NCI-H2227 treated with DMSO at 0.1 percent for 48 hours (cell line): ENCODE measurements at places on chromosomes 7 and 10.

GRCh38 chr10:116723428-116724281, 18.7 kb downstream of the HSPA12A start:
- no peak for DNase-seq

- no peak for DNase-seq
Measured at GRCh38 chr10:112216966-112217365, 33.4 kb upstream of the GPAM start.

DNA sequence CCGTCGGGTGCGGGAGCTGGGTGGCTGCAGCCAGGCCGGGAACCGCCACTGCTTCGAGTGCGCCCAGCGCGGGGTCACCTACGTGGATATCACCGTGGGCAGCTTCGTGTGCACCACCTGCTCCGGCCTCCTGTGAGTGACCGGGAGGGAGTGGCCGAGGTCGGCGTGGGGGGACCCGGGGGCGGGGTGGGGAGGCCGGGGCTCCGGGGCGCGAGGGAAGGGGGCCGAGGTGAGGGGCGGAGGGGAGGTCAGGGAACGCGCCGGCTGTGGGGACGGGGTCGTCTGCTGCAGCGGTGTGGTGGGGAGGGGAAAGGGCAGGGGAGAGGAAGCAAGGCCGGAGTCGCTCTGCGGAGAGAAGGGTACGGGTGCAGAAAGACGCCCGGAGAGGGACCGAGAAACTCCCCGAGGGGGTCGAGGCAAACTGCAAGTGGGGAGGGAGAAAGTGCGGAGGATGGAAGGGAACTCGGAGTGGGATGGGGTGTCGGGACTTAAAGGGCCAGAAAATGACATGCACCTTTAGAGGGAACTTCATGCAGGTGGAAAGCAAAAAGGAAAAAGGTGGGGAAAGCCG, 518 bp downstream of the AGFG2 start:
- no peak for DNase-seq

- DNase-seq = no peak
Measured at GRCh38 chr10:130018265-130018664, 54.2 kb upstream of the EBF3 start.

GRCh38 chr10:34743814-34744213, 71.3 kb downstream of the PARD3 start:
- DNase-seq = no peak

DNA sequence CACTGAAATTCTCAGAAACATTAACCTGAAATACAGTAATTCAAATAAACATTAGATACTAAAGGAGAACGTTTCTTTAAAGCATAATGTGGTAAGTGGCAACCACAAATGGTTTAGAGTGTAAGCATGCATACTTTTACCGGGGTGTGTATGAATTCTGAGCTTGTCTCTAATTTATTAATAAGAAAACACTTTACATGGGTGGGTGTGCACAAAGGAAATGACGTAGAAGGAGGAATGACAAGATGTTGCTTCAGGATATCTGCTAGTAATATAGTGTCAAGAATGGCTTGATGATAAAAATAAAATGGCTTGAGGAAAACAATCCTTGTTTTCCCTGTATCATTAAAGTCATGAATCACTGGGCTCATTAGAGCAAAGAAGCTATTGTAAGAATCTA, 92.5 kb downstream of the ARL4A start:
- no peak for DNase-seq

DNA sequence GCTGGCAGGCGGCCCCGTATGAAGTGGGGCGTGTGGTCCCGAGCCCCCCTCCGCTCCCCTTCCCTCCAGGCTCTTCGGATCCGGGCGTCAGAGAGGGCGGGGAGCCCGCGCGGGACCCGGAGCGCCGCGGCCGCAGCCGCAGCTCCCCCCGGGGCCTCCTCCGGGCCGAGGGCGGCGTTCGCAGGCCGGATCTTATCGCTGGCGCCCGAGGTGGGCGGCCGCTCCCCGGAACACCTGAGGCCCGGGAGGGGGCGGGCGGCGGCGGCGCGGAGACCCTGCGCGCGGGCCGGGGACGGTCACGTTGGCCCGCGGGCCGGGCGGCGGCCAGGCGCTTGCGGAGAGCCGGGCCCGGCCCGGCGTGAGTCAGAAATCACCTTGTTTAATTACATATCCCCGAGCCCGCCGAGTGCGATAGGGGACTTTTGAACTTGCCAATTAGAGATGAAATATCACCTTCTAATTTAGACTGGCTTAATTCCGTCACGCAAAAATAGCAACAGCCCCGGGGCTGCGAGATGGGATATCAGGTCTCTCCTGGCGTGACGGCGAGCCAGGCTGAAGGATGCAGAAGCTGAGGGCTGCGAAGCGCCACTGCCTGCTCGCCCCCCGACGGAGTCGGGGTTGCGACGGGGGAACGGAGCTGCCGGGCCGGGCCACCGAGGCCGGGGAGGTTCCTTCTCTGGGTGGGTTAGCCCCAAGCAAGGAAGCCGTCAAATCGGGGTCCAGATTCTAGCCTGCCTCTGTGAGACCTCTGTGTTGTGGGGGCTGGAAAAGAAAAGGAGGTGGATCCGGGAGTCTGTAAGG, 43.4 kb downstream of the LDB3 start:
- DNase-seq = peak; percentile 30

DNA sequence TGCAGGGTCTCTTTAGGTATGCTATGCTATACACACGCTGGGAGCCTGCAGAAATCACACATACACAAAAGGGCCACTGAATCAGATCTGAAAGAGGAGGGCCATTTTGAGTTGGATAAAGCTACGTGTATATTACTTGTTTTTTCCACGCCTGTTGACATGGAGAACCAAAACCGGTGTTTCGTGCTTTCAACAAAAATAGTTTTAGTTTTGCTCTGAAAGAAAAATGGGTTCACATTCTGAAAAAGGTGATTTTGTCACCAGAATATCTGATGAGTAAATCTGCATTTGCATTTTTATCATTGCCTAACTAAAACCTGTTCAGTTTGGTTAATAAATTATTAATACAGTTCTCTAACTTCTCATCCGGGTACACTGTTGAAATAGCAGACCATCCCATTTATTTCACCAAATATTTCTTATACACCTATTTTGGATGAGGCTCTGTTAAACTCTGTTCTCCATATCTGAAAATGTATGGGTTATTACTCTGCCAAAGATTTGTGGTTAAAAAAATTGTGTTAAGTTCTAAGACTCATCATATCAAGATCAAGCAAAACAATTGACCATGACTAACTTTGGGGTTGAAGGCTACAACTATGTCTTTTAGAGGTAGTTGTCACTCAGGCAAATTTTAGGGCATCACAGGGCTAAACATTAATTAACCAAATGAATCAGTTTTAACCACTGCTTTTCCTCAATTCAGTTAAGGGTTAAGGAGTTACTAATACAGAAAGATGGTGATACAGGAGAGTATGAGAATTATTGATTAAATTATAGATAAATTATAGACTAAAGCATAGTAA, 101.2 kb upstream of the RPA3 start:
- DNase-seq = no peak

DNA sequence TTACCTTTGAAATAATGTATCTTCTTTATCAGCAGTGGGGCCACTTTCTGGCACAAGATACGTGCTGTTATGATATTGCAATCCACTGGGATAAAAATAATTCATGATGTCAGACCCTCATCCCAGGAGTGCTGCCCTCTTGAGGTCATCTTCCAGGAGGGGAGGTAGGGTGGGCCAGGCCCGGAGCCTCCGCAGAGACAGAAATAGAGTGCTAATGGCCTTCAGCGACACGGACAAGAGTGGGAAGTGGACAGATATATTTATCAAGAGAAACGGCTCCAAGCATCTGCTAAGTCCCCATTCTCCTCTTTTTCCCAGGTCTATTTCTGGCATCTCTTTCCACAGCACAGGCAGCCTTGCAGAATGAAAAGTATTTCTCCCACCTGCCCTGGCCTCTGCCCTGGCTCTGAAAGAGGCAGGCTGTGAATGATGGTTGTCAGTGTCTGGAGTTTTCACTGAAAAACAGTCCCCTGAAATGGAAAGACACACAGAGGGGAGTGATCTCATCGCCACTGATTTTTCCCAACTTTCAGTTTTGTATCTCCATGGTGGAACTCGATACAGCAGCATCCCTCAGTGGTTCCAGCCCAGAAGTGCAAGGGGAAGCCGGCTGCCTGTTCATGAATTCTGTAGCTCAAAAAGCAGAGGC, 251.7 kb upstream of the MYO3A start:
- peak; percentile 43 for DNase-seq

DNA sequence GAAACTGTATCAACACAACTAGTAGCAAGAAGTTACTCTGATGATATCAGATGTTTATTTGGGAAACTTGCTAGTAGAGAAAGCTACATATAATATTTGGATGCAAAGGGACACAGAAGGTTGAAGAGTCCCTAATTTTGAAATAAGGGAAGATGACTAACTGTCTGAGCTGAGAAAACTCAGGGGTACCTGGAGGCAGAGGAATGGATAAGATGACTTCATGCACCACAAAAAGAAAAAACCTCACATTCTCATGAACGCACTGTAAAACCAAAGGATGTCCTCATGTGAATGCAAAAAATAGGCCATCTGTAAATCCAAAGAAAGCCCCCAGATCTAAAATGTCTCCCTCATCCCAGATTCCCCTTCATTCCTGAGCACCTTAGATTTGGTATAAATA, 29.3 kb downstream of the PRSS2 start:
- DNase-seq = no peak

DNA sequence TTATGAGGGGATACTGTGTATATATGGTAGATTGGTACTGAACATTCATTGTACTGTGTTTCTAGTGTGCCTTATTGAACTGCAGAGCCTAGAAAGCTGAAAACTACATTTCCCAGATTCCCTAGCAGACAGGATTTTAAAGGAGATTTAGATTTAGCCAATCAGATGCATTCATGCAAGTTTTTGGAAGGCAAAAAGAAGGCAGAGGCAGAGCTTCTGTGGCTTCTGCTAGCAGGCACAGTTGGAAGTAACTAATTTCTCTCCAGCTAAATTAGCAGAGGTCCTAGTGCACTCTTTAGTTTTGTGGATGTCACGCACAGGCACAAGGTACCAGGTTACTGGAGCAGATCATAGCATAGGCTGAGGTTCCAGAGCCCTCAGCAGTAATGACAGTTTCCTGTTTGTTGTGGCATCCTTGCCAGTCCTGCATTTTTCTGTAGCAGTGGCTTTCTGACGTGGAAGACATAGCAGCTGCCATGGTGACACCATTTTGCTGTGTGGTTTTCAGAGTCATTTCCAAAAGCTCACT, 83.7 kb upstream of the CCDC71L start:
- no peak for DNase-seq

GRCh38 chr10:70776455-70777005, 8.6 kb downstream of the TBATA start:
- no peak for DNase-seq

DNA sequence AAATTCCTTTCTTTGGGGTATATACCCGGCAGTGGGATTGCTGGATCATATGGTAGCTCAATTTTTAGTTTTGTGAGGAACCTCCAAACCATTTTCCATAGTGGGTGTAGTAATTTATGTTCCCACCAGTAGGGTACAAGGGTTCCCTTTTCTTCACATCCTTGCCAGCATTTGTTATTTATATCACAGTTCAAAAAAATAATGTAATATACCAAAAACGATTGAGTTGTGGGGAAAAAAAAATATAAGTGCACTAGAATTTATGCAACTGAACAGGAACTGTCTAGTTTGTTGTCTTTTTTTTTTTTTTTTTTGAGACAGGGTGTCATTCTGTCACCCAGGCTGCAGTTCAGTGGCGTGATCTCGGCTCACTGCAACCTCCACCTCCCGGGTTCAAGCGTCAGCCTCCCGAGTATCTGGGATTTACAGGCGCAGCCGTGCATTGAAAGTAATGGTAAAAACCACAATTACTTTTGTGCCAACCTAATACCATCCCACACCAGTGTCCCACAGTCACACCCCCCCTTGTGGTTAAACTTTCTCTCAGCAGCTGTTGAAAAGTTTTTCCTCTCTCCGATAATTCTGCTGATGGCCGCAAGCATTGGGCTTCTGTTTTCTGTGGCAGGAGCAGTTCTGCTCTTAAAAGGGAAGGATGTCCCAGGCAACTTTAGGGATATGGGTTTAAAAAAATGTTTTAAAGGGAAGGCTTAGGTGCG, 6.8 kb upstream of the LAT2 start:
- no peak for DNase-seq

- no peak for DNase-seq
Measured at GRCh38 chr10:62080905-62081304, 179.4 kb downstream of the ARID5B start.

DNA sequence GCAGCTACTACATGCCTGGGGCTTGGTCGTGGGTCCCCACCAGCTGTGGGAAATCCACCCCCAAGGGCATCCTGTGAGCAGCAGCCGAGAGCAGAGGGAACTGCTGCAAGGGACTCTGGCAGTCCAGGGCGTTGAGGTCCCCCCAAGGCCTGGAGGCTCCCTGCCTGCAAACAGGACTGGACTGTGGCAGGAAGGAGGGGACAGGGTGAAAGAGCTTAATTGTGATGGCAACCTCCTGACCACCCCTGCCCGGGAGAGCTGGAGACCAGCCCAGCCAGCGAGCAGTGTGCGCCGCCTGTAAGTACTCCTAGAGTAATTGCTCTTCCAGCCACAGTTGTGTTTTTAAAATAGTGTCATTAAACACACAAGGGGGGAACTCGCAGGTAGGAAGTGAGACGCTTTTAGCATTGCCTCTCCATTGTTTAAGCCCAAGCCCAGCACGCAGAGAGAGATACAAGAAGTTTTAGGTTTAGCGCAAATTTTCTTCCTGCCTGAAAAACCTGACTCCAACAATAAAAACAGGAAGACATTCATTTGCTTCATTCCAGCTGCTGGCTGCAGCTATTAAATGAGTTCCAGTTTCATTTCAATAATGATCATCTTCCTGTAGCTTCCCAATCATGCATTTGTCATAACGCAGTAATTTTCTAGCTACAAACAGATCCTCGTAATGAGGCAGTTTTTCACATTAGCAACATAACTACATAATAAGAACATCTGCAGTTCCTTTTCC, 111.1 kb downstream of the EBF3 start:
- DNase-seq = no peak

- peak; percentile 7 for DNase-seq
Measured at GRCh38 chr10:103416436-103417147, 20.2 kb downstream of the PDCD11 start.

DNA sequence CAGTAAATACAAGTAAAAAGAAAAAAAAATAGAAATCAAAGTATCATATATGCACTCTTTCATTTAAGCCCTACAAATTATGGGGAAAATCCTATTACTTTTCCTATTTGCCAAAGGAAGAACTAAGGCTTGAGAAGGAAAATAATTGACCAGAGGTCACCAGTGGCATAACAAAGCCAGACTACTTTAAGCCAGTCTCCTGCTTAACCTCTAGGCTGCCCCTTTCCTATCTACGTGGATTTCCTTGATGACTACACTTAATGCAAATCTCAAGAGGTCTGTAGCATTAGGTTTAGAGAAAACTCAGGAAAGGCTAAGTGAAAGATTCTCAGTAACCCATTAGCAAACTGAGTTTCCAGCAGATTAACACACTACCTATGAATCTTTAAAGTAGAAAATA, 49.8 kb downstream of the TPK1 start:
- no peak for DNase-seq

- DNase-seq = no peak
Measured at GRCh38 chr7:130096243-130096827, 26.0 kb downstream of the KLHDC10 start.

GRCh38 chr7:128921866-128922440, 11.4 kb upstream of the KCP start:
- no peak for DNase-seq

GRCh38 chr7:148264933-148265557, 325.5 kb upstream of the C7orf33 start:
- peak; percentile 55 for DNase-seq

- DNase-seq = no peak
Measured at GRCh38 chr7:120998996-120999565, 10.6 kb downstream of the CPED1 start.
